Stimulated activated CD8-positive, alpha-beta memory T cell treated with anti-CD3 and anti-CD28 coated beads, Interleukin-4, amount 100 ng/mL, for 4 hours (primary cell): ENCODE measurements at places on chromosomes 3 and 15.

GRCh38 chr3:14374444-14374883 lies 27.9 kb upstream of the SLC6A6 start:
- DNase-seq: no peak

GRCh38 chr15:94587113-94587512 lies 355.8 kb downstream of the MCTP2 start:
- no peak for DNase-seq

GRCh38 chr3:156631323-156631722 lies 43.1 kb upstream of the TIPARP start:
- no peak for DNase-seq

DNA sequence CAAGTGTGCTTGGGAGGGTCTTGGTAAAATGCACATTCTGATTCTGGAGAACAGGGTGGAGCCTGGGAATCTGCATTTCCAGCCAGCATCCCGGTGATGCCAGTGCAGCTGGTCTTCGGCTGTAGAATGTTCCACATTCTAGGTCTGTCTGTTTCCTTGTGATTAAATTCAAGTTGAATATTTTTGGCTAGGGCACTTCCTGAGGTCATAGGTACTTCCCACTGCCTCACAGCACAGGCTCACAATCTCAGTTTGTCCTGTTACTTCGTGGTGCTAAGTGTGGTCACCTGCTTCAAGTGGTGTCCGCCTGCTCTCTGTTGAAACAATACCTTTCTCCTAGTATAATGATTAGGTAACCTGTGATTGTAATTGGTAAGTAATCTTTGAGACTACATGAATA lies 40.1 kb downstream of the FLNB start:
- no peak for DNase-seq

- no peak for DNase-seq
Measured at GRCh38 chr3:189404797-189405484, 226.2 kb upstream of the TP63 start.

DNA sequence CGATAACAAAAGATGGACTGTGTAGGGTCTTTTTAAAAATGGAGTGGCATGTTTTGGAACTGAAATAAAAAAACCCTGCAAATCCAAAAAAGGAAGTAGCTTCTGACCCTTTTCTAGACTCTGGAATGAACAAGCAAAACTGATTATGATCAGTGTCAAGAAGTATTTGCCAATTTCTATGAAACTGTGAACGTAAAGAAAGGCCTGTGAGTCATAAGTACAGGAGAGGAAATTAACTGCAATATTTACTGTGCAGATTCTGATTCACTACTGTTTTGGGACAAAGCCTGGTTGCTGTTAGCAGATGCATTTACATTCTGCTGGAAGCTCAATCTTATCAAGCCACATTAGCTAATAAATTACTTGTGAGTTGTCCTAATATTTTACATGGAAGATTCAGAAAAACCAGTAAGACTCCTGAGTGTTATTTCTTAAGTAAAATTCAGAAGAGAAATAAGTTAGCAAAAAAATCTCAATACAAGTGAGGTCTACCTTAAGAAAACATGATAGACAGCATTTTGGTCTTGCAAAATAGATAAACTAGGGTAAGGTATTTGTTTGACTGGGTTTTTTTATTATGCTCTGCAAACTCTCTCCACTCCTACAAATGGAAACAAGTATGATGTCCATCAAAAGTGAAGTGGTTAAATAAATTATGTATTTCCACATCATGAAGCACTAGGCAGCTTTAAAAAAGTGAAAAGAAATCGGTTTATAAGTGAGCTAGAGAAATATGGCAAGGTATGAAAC lies 90.2 kb upstream of the LMOD3 start:
- DNase-seq: no peak

DNA sequence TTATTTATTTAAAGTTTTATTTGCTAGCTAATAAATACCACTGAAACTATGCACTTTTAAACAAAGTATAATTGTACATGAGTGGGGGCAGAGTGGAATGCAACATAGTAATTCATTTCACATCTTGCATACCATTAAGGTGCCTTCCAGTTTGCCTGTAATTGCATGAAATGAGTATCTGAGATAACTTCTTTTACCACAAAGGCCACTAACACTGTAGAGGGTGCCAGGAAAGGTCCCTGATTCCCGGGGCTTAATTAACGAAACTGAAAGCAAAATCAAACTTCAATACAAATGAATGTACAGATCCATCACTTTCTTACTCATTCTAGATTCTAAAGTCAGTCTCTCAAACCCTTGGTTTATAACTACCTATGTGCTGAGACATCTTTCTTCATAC lies 2.1 kb downstream of the CD47 start:
- no peak for DNase-seq

DNA sequence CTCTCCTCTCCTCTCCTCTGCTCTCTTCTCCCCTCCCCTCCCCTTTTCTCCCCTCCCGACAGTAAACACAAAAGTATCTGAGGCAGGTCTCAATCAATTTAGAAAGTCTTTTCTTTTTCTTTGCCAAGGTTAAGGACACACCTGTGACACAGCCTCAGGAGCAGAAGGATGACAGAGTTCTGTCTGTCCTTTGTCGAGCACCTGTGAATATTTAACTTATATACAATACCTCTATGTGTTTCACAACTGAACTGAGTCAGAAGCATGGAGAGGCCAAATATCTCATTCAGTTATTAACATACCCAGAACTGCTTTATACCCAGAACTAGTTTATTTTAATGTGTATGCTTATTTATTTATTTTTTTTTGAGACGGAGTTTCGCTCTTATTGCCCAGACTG lies 81.1 kb upstream of the ROBO1 start:
- no peak for DNase-seq

GRCh38 chr3:174581558-174581957 lies 277.6 kb upstream of the NAALADL2 start:
- DNase-seq: no peak

- no peak for DNase-seq
Measured at GRCh38 chr15:35329521-35329961, 216.4 kb downstream of the DPH6 start.
